Bronchus fibroblast of lung (primary cell): ENCODE measurements at places on chromosomes 3 and 15. TPM values are rescaled to one million over a fixed set of nuclear protein-coding genes. Genes with fewer than 3 reads are reported as not detected.

The NR2F2 gene
- 13.8 and 21.4 TPM in 2 replicates for total RNA-seq

The SGO1 gene
- 9.5 and 11.8 TPM in 2 replicates for total RNA-seq

The HAUS2 gene
- 52.6 and 65.0 TPM in 2 replicates for total RNA-seq

The NEK10 gene
- total RNA-seq: 0.30 and 0.34 TPM in 2 replicates

The TMEM207 gene
- not detected in 2 replicates for total RNA-seq

The SUSD5 gene
- total RNA-seq: 3.4 and 6.2 TPM in 2 replicates

The LEO1 gene
- 12.5 and 17.5 TPM in 2 replicates for total RNA-seq

The B3GNT5 gene
- total RNA-seq: 29.9 and 34.3 TPM in 2 replicates

The RTP1 gene
- total RNA-seq: not detected in 2 replicates

The MYD88 gene
- 23.0 and 28.5 TPM in 2 replicates for total RNA-seq

The USP13 gene
- total RNA-seq: 8.4 and 11.9 TPM in 2 replicates

The TMC3 gene
- total RNA-seq: not detected in 2 replicates

The SAMMSON gene
- not detected in 2 replicates for total RNA-seq

The ZNF639 gene
- 34.6 and 35.1 TPM in 2 replicates for total RNA-seq

The SLC22A13 gene
- not detected in 2 replicates for total RNA-seq

The AHSG gene
- not detected in 2 replicates for total RNA-seq

The MASP1 gene
- 1.8 and 2.4 TPM in 2 replicates for total RNA-seq

The SOX2 gene
- total RNA-seq: not detected in 2 replicates

The DAZL gene
- total RNA-seq: not detected in 2 replicates

The DPP8 gene
- 13.5 and 14.6 TPM in 2 replicates for total RNA-seq

The NLGN1 gene
- total RNA-seq: 0.50 and 0.74 TPM in 2 replicates

The TUSC7 gene
- not detected in 2 replicates for total RNA-seq

The CCDC71 gene
- total RNA-seq: 32.3 and 37.7 TPM in 2 replicates

The NCK1 gene
- total RNA-seq: 19.0 and 20.3 TPM in 2 replicates

The HTR3E gene
- not detected in 2 replicates for total RNA-seq

The MEGF11 gene
- total RNA-seq: under 0.01 TPM in 1 of 2 replicates, not detected in the other
